ENCODE measurements at places on chromosomes 4 and X.

DNA sequence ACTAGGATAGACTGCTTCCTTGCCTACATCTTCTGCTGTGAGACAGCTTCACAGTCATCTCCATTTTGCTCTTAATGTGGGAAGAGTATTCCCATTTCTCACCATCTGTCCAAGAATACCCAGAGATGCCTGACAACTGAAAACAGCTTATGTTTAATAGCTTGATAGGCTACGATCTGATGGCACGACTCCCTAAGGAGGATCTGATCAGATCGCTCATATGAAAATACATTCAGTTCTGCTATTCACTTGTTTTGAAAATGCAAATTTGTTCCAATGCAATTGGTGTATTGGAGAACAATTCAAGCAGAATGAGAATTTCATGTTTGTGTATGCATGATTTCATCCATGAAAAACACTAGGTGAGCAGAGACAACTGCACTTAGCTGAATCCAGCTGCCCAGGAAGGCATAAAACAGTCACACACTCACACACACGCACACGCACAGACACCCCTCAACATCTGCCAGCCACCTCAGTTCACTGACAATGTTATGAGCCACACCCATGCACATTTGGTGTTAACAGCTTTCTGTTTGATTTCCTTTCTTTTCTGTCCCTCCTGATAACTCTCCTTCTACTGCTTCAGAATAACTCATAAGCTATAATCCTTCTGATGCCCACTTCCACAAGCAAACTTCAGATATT, 29.6 kb downstream of the TRIML1 start:
- no peak for DNase-seq

DNA sequence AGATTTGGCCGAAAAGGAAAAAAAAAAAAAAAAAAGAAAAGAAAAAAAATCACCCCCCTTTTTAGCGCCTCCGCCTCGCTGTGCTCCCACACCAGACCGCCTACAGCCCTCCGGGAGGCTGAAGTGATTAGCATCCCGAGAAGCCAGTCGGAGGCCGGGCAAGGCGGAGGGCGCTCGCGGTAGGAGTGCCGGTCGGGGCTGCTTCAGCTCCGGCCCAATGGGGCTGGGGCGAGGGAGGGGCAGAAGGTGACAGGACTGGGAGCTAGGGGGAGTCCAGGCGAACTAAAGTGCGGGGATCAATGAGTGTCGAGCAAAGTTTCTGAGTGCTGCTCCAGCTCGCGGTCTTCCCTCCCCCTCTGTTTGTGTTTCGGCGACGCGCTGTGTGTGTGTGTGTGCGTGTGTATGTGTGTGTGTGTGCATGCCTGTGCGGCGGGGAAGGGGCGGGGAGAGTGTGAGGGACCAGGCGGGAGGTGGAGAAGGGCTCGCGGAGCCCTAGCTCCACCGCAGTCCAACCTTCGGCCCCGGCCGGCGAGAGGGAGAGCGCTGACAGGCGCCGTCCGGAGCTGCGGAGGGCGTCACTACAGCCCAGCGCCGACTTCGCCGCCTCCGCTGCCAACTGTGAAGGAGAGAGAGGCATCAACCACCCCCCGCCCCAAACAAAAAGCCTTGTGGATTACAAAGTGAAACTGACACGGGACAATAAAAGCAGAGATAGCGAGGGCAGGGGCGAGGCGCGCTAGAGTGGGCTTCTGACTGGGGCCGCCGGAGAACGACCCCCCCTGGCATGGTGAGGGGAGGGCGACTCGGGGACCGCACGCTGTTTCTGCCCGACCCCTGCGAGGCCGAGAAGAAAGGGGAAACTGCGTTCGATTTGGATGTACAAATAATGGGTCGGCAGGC, at the start of gene FAT4:
FAT4 (plus strand) TSS at position 280 of the 900 bp plus-strand sequence. CDS start 1,457 bp downstream, outside the sequence.
- DNase-seq: peak; percentile 53

DNA sequence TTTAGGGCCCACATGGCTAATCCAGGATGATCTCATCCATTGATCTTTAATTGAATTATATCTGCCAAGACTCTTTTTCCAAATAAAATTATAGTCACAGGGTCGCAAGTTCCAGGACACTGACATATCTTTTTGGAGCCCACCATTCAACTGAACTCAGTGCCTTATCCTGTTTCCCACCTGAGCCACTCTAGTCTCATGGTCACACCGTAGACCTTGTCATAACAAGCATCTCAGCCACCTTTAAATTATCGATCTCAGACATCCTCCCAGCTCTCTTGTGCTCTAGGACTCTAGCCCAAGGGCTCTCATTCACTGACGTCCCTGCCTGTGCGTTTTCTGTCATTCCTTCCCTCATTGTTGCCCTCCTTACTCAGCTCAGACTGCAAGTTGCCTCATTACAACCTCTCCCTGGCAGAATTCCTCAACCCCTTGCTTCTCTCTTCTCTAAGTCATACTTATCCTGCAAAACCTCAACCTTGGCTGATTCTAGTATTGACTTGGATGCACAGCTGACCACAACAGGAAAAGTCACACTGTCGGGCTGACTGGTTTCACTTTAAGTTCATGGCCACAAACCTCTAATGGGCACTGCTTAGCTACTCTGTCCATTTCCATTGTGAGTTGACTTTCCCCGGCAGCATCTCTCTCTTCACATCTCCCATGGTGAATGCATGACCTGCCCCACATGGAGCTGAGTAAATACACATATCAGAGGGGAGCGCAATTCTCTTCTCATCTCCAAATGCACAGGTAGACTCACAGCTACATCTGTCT, 91.0 kb upstream of the TRIM2 start:
- no peak for DNase-seq

DNA sequence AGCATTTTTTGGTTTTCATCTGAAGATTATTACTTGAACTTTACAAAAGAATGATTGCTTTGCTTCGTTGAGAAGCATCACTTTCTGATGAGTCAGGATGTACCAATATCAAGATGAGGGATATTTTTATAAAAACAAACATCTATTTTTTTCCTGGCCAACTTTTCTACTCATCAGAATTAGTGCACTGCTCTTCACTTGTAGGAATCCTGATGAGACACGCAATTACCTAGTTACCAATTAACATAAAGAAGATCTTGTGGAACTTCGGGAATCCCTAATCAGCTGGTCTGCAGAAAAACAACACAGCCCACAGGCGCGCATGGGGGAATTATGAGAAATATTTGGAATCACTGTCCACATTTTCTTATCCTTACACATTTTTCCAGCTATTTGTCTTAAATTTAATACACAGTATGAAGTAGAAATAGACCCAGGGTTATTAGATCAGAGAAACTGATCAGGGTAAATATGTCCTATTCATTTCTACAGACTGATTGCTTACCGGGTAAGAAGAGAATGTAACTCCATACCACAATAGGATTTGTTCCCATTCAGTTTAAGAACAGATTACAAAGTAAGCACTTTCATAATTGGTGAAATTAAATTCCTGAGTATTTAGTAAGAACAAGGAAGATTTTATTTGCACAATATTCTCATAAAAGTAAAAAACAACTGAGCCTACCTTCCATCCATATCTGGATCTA, 50.9 kb downstream of the MFAP3L start:
- no peak for DNase-seq

- DNase-seq: no peak
Observed at GRCh38 chrX:119790977-119791436, 423 bp downstream of the RPL39 start.

GRCh38 chr4:151675411-151675971, 85.3 kb downstream of the GATB start:
- DNase-seq: no peak

GRCh38 chr4:95077864-95078263, 320.1 kb downstream of the BMPR1B start:
- DNase-seq: no peak

GRCh38 chrX:39859991-39860861, 237.5 kb downstream of the BCOR start:
- no peak for DNase-seq

DNA sequence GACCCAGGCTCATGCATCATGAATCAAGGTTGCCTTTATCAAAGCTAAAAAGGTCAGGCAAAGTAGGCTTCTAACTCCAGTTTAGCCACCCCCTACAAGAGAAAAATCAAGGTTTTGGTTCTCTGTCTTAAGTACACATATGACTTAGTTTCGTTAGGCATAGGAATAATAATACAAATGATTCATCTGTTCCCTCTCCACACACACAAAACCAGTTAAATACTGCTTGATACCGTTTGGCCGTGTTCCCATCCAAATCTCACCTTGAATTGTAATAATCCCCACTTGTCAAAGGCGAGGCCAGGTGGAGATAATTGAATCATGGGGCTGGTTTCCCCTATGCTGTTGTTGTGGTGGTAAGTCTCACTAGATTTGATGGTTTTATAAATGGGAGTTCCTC, 226.2 kb downstream of the HS6ST2 start:
- DNase-seq: no peak

DNA sequence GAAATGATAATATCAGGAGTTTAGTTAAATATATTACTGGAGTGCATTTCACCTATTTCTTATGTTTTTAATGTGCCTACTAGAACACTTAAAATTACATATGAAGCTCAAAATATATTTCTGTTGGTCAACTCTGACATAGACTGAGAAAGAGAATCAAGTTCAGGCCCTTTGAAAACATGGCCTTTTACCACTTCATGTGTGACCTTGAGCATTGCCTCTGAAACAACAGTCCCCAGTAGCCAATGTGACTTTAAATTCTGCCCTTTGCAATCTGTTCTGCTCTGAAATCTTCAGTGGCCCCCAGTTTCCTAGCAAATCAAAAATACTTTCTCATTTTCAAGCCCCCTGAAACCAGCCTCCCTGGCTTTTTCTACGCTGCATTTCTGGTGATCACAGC, 50.1 kb upstream of the TBC1D14 start:
- no peak for DNase-seq

- no peak for DNase-seq
Observed at GRCh38 chrX:78754917-78755316, 7.4 kb downstream of the LPAR4 start.

- no peak for DNase-seq
Observed at GRCh38 chr4:21879187-21879586, 69.4 kb downstream of the KCNIP4 start.

DNA sequence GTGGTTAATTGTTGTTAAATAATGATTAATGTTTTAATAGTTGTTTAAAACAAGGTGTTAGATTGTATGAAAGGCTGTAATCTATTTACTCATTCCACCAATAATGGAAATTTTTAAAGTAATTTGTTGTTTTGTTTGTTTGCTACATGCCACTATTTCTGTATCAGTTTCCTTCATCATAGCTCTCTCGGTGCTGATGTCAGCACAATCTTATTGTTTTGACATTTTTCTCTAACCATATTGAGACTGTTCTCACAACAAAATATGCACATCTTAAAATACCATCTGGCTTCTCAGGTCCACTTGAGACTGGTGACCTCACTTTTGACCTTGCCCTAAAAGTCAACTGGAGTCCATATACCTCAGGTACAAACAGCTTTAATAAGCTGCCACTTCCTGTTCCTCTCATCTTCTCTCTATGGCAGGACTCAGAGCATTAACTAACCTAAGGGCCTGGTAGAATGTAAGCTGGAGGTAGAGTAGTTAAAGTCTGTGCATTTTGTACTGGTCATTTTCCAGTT, 1.0 kb upstream of the GUCY1B1 start:
- no peak for DNase-seq

DNA sequence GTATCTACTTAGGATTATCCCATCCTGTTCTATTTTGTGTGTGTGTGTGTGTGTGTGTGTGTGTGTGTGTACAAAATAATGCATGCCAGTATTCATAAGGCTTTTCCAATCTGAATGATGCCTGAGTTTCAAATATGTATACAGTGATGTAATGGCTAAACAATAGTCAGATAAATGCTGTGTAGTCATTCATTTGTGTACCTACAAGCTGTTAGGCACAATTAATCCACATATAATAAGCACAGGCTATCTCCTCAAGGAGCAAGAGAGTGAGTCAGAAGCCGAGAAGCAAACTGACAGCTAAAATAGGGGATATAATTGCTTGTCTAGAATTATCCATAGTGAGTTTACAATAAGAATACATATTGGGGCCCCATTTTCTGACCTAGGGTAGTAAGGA, 15.7 kb downstream of the DMD start:
- DNase-seq: no peak

DNA sequence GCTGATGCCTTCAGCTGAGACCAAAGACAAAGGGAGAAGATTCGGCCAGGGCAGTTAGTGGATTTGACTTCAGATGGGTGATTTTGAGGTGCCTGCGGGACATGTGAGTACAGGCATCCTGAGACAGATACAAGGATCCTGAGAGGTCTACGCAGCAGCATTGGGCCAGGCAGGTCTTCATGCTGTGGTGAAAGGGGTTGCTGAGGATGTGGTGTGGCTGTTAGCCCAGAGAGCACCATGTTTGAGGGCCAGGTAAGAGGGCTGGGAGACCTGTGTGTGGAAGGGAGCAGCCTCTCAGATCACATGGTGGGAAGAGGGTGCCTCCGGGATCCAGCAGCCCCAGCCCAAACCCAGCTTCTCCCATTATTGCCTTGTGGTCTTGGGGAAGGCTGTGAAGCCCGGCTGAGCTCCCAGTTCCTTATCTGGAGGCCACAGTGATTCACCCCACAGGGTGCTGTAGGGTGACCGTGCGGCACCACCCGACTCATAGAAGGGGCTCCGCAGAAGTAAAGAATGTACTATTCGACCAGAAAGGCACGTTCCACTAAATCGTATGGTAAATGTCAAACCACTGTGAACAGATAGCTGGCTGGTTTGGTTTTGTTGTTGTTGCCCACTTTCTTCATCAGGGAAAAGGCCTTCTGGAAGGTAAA, 27.7 kb upstream of the TADA2B start:
- DNase-seq: no peak

- DNase-seq: no peak
Observed at GRCh38 chr4:186472948-186473347, 82.4 kb downstream of the MTNR1A start.

GRCh38 chr4:42104521-42104920, 47.9 kb downstream of the BEND4 start:
- no peak for DNase-seq

- DNase-seq: no peak
Observed at GRCh38 chrX:128653524-128654060, 601.4 kb upstream of the ACTRT1 start.

DNA sequence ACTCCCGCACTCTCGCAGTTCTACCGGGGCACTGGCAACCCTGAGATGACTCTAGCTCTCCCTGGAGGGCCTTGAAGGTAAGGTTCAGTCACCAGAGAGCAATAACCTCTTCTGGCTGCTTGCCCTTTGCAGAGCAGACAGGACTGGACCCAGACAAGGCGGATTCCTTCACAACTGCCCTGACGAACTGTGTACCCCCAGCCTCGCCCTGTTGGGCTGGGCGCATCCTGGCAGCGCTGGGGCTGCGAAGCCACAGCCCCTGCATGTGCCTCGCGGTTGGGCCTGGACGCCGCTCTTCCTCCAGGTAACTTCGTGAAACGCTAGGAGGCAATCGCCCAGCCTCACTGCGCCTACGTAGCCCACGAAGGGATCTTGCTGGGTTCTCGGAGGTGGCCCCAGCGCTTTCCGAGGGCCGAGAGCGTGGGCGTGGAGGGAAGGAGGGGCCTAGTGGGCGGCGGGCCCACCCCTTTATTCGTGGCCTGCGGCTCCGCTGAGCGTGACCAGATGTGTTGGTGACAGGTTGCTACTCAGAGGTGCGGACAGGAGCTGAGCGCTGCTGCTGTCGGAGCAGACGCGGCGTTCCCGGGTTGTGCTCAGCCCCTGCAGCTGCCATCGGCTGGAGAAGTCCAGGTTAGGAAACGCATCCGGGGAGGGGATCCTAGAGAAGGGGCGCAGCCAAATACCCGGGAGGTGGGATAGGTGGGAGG, 1.9 kb upstream of the MAMLD1 start:
- no peak for DNase-seq

GRCh38 chrX:118228041-118228440, 111.4 kb upstream of the KLHL13 start:
- no peak for DNase-seq

All from GM12891 (cell line).